Testis (tissue), 5 donors: ENCODE measurements at places on chromosomes 1 and 21. TPM values are rescaled to one million over a fixed set of nuclear protein-coding genes. Genes with fewer than 3 reads are reported as not detected.

DNA sequence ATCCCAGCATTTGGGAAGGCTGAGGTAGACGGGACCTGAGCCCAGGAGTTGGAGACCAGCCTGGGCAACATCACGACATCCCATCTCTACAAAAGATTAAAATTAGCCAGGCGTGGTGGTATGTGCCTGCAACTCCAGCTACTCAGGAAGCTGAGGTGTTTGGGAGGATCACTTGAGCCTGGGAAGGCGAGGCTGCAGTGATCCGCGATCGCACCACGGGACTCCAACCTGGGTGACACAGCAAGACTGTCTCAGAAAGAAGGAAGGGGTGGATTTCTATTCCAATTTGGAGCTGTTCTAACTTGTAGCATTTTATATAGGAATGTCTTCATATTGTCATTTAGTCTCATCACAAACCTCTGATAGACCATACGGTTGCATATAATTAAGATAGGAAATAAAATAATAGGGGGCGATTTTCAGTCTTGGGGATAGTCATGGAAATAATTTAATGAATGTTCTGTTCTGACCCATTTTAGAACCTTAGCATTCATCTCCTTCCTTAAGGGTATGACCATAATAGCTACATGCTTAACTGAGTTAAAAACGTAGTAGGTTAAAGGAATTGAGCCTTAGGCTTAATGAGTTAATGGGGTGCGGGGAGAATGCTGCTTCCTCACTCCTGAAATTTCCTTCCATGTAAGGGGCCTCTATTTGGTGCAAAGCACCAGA, 93.1 kb downstream of the ADCY10 start:
- no peak for DNase-seq

DNA sequence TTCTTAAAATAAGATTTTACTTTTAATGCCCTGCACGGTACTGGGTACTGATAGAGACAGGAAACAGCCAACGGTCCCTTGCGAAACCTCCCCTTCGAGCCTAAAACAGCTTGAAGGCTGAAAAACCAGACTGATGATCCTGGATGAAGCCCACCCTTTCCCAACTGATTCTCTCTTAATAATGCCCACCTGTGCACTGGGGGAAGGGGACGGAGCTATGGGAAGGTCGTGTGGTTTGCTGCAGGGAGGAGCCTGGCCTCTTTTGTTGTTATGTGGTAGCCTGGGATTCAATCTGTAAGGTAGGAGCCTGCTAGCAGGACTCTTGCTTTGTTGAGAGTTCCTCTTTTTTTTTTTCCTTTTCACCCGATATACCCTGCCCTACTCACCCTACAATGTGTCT, 25.6 kb downstream of the SAMSN1 start:
- DNase-seq: no peak

- no peak for DNase-seq
Measured at GRCh38 chr1:18142471-18142870, 34.9 kb downstream of the IGSF21 start.

DNA sequence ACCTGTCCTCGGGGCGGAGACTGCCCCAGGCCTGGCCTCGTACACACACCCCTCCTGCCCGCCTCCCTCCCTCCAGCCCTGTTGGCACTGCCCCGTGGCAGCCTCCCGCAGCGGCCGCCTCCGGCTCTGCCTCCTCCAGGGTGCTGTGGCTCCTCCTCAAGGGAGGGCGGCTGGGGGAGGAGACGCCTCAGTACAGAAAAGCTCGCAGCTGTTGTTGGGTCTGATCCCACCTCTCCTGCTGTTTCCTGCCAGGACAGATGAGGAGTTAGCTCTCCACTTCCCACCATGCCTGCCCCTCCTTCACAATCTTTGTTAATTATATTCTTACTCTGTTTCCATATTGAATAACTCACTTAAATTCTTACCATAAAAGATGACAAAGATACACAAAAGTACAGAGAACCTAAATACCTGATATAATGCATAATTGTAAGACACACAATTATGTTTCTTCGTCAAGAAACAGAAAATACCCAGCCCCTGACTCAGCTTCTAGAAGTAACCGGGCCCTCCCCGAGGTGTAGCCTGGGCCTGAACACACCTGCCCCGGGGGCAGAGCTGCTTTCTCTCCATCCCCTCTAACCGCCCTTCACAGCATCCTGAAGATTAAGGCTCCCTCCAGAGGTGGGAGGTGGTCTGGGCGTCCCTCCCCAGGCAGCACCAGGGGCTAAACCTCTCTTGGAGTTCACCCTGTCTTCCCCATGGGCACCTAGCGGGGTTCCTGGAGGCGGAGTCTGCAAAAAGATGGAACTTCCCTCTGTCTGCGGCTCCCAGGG, 30.6 kb upstream of the COL6A1 start:
- DNase-seq: peak; percentile 62

Gene SLC5A9
- total RNA-seq: 1.4 TPM

Gene PLEKHN1
- 0.56 TPM for total RNA-seq

DNA sequence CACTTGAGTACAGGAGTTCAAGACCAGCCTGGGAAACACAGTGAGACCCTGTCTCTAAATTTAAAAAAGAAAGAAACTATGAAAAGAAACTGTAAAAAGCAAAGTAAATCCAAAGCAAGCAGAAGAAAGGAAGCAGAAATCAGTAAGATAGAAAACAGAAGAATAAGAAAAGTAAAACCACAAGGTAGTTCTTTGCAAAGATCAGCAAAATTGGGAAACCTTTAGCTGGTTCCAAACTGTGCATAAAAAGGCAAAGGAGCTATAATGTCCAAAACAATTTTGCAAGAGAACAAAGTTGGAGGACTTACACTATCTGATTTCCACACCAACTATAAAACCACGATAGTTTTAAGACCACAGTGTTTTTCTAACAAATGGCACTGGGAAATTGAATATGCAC, 218.8 kb downstream of the RPS6KC1 start:
- no peak for DNase-seq

Gene IRF6
- 8.7 TPM for total RNA-seq

Gene G0S2
- 84.1 TPM for total RNA-seq

Gene CHI3L2
- total RNA-seq: 0.55 TPM

- no peak for DNase-seq
Measured at GRCh38 chr1:192610112-192610889, 25.6 kb upstream of the RGS13 start.

DNA sequence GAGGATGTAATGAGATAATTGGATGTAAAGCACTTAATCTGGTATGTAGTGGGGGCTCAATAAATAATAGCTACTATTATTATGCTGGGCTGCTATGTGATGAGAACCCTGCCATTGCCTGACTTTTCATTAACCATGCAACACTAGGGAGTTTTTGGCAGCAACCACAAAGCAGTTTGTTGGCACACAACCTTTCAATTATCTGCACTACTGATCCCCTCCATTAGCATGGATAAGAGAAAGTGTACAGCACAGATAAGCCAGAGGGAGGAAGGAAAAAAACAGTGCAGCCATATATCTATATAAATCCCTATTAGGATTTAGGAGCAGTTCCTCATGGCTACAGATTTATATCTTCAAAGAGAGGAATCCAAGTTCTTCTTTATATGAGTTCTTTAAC, 498.5 kb downstream of the NUF2 start:
- no peak for DNase-seq

- DNase-seq: no peak
Measured at GRCh38 chr1:105485207-105485606, 1571.3 kb upstream of the PRMT6 start.

- DNase-seq: peak; percentile 88
Measured at GRCh38 chr1:220300442-220301121, 28.3 kb upstream of the RAB3GAP2 start.

Gene SHE
- 57.9 TPM for total RNA-seq

GRCh38 chr1:44947063-44947773, 39.2 kb downstream of the EIF2B3 start:
- DNase-seq: peak; percentile 25

Gene MYOG
- 0.25 TPM for total RNA-seq

Gene CLCA1
- 0.12 TPM for total RNA-seq

GRCh38 chr1:151945725-151946722, 36.7 kb upstream of the THEM4 start:
- peak; percentile 67 for DNase-seq

Gene PAX7
- 0.16 TPM for total RNA-seq

- DNase-seq: no peak
Measured at GRCh38 chr1:221699577-221699976, 42.3 kb downstream of the DUSP10 start.

GRCh38 chr1:7526196-7526866, 244.8 kb upstream of the VAMP3 start:
- no peak for DNase-seq

Gene PSMG1
- total RNA-seq: 95.4 TPM

Gene GPATCH3
- total RNA-seq: 16.5 TPM
